Lower leg skin (tissue), 4 donors: ENCODE measurements at places on chromosomes 16 and 17.

DNA sequence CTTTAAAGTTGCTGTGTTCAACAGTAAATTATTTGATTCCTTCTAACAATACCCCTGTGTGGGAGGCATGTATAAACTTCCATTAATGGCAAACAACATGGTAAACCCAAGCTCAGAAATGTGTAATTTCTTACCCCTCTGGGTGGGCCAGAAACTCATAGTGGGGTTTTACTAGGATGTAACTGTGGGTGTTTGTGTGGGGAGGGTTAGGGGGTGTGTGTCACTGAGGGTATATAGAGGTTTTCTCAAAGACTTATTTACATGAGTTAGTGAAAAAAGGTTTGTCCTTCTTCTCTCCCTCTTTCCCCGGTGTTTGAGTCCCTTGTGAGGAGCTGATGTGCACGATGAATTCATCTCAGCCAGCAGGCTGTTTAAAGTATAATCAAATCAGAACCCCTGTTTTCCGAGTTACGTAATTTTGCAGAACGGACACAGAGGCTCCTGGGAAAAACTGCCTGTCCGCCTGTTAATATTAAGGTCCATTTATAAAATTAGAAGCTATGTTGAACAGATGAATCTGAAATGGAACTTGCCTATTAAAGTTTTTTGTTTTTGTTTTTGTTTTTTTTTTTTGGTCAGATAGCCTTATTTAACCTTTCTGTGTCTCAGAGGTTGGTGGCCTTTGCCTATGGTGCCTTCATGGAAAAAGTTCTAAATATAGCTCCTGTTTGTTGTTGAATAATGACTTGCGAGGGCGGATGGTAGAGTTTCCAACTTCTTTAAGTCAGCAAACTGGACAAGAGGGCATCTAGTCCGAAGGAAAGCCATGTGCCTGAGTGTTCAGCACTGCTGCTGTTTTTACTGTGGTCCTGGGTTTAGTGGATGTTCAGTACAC, 73.3 kb downstream of the MSI2 start:
- no peak for DNase-seq

GRCh38 chr17:7063518-7064094, 16.4 kb downstream of the CLEC10A start:
- DNase-seq = no peak

DNA sequence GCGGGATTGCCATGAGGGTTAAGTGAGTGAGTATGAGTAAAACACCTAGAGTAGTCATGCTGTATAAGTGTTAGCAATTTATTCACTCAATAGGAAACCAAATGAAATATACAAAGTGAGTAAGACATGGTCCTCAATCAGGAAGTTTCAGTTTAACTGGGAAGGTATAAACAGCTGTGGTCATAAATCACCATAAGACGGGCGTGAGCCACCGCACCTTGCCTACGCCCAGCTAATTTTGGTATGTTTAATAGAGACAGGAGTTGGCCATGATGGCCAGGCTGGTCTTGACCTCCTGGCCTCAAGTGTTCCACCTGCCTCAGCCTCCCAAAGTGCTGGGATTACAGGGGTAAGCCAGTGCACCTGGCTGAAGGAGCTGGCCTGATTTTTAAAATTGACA, 27.0 kb downstream of the RNF135 start:
- no peak for DNase-seq

- DNase-seq = no peak
Measured at GRCh38 chr16:8080817-8081216, 509.5 kb downstream of the TMEM114 start.

GRCh38 chr17:44558334-44558709, 1.0 kb downstream of the FZD2 start:
- no peak for DNase-seq

- no peak for DNase-seq
Measured at GRCh38 chr16:84609563-84610177, 8.2 kb downstream of the COTL1 start.
